ENCODE measurements at places on chromosomes 13 and 19. TPM values are rescaled to one million over a fixed set of nuclear protein-coding genes. Genes with fewer than 3 reads are reported as not detected.

Gene MADCAM1
- not detected for total RNA-seq

Gene CD79A
- 0.11 TPM for total RNA-seq

Gene MAST1
- total RNA-seq: 0.76 TPM

Gene PDX1
- not detected for total RNA-seq

Gene KIR2DL3
- total RNA-seq: not detected

Gene CYP4F3
- total RNA-seq: not detected

Gene ZNF709
- total RNA-seq: 3.5 TPM

Gene SIGLEC12
- total RNA-seq: not detected

Gene ZMYM2
- total RNA-seq: 53.7 TPM

Gene ZNF616
- 10.7 TPM for total RNA-seq

Gene CFD
- total RNA-seq: 0.54 TPM

Gene IGSF23
- not detected for total RNA-seq

Gene OVOL3
- total RNA-seq: not detected

Gene ODAD3
- total RNA-seq: 0.09 TPM

Gene RASL11A
- 2.2 TPM for total RNA-seq

Gene KLK11
- total RNA-seq: not detected

Gene PRODH2
- total RNA-seq: not detected

Gene PGLYRP1
- total RNA-seq: not detected

Gene C3
- 0.33 TPM for total RNA-seq

Gene LYL1
- 19.3 TPM for total RNA-seq
